ENCODE measurements at places on chromosomes 4 and X.

DNA sequence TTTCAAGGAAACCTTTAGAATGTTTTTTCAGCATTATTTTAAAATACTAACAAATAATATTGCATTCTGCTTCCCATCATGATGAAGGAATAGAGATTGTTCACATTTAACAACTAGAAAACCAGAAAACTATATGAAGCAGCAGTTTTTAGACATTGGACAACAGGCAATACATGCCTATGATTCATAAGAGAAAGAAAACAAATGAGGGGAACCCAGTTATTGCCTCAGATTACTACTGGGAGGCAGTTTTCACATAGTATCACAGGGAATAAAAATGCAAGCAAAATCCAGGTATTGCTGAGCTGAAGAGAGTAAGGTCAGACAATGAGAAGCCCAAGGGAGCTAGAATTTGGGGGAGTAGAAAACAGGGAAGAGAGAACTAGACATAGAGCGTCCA lies 373.6 kb downstream of the MAPK10 start:
- no peak for DNase-seq

- no peak for DNase-seq
Measured at GRCh38 chr4:54872261-54872660, 214.5 kb downstream of the KIT start.

DNA sequence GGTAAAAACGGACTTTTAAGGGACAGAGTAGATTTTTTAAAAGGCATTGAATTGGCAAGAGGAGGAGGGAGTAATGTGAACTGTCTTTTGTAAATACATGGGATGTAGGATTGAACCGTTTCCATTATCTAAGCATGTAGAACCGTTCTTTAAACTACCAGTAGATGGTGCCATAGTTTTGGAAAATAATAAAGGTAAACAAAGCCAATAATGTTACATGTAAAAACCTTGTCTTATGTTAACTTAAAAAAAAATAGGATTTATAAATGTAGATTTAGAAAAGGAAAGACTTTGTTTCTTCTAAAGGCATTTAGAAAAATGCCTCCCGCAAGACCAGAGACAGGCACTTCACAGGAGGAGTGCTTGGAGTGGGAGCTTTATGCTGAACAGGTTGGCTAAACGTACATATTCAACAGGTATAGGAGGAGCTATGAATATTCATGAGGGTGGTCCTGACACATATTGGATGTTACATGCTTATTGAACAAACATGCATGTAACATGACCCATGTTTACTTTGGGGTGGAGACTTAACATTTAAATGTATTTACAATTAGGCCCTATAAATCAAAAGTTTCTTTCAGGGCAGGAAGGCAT lies 45.5 kb upstream of the FAM241A start:
- peak; percentile 75 for DNase-seq

GRCh38 chrX:78831523-78831922 lies 84.0 kb downstream of the LPAR4 start:
- DNase-seq, result no peak

DNA sequence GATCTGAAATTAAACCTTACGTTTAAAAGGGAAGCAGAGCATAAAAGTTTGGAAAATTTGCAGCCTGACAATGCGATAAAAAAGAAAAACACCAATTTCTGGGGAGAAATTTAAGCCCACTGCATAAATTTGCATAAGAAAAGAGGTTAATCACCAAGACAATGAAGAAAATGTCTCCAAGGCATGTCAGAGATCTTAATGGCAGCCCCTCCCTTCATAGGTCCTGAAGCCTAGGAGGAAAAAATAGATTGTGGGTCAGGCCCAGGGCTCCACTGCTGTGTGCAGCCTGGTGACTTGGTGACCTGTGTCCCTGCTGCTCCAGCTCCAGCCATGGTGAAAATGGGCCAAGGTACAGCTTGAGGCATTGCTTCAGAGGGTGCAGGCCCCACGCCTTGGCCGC lies 264.0 kb upstream of the CT83 start:
- no peak for DNase-seq

- DNase-seq, result no peak
Measured at GRCh38 chrX:139206914-139207313, 323.6 kb upstream of the F9 start.

- DNase-seq, result peak; percentile 2
Measured at GRCh38 chrX:91434351-91435168, at the start of gene PABPC5. TSS of gene PABPC5 (plus strand) at chrX:91434839. CDS start at chrX:91435578, 739 bp downstream.

- DNase-seq, result no peak
Measured at GRCh38 chr4:70754990-70755688, 33.4 kb downstream of the RUFY3 start.

DNA sequence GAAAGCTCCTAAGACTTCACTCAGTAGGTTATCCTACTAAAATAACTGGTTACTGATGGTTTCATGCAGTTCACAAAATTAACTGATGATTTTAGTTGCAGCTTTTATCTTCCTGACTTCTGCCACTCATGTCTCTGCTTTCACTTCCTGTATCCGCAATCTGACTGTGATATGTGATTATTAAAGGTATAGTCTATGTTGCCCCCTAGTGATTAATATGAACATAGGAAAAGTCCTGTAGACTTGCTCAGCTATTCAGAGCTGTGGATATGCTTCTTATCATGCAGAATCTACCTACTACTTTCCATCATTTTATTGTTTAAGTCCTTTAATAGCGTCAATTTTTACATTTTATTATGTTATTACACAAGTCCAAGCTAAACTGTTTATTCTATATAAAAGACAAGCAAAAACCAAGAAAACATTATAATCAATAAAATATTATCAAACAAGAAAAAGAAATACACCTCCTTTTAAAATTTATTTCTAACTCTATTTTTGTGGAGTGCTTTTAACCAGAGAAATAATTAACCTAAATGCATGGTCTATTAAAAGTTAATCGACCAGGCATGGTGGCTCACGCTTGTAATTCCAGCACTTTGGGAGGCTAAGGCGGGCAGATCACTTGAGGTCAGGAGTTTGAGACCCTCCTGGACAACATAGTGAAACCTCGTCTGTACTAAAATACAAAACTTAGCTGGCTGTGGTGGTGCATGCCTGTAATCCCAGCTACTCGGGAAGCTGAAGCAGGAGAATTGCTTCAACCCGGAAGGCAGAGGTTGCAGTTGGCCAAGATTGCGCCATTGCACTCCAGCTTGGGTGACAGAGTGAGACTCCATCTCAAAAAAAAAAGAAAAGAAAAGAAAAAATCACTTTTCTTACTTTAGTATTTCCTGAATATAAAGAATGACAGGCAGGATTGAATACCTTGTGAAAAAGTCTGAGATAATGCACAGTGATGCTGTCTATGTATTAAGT lies 40.4 kb upstream of the TLR2 start:
- peak; percentile 87 for DNase-seq

GRCh38 chr4:138710297-138710696 lies 305.3 kb upstream of the NOCT start:
- no peak for DNase-seq

DNA sequence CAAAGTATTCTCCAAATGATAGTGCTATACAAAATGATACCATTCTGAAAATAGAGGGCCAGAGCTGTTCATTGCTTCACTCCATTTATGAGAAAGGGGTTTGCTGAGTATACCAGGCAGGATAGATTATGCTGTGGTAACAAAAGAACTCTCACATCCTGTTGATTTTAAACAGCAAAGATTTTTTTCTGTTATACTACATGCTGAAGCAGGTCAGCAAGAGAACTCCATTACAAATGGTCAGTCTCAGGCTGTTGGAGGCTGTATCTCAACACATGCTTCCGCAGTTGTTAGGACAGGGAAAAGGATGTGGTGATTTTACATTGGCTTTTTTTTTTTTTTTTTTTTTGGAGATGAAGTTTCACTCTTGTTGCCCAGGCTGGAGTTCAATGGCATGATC lies 13.7 kb upstream of the KLHL5 start:
- no peak for DNase-seq

DNA sequence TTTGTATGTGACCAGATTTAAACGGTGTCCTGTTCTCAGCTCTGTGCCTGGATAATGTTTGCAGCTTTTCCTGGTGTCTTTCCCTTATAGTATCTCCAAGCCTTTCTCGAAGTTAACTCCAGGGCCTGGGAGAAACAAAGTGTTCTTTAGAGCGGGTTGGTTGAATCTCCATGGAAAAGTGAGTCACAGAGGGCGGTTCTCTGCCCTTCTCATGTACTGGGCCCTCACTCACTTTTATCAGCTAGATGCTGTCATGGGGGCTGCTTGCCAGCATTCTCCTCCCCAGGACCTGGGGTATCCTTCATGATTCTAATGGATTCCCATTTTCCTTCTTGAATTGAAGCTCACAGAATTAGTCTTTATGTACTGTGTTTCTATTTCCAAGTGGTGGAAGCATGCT lies 46.1 kb upstream of the MAGEC2 start:
- no peak for DNase-seq

GRCh38 chrX:25079020-25079419 lies 63.3 kb upstream of the ARX start:
- DNase-seq, result no peak

DNA sequence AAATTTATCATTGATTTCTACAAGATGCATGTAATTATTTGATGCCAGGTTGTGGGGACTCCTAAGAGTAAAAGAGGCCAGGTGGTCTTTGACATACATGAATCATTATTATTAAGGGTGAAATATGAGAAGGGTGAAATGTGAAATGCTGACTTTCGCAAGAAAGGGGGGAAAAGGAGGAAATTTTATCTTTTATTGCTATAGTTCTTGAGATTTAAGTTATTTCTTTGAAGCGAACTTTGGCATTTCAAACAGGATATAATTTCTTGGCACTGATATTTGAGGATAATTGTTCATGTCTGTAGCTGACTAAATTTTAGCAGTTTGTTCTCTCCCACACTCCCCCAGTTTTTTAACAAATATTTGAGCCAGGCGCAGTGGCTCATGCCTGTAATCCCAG lies 80.1 kb downstream of the TMEM131L start:
- no peak for DNase-seq
